ENCODE measurements at places on chromosomes 6 and 20. TPM values are rescaled to one million over a fixed set of nuclear protein-coding genes. Genes with fewer than 3 reads are reported as not detected.

Gene CDH26
- 0.41 TPM for total RNA-seq

Gene ZNF334
- 9.9 TPM for total RNA-seq

Gene SLC44A4
- 1.4 TPM for total RNA-seq

Gene ZC2HC1B
- total RNA-seq: not detected

Gene DNMT3B
- 0.46 TPM for total RNA-seq

Gene ADGRF4
- not detected for total RNA-seq

Gene LY6G5B
- 11.5 TPM for total RNA-seq

Gene TRIM31
- total RNA-seq: not detected

DNA sequence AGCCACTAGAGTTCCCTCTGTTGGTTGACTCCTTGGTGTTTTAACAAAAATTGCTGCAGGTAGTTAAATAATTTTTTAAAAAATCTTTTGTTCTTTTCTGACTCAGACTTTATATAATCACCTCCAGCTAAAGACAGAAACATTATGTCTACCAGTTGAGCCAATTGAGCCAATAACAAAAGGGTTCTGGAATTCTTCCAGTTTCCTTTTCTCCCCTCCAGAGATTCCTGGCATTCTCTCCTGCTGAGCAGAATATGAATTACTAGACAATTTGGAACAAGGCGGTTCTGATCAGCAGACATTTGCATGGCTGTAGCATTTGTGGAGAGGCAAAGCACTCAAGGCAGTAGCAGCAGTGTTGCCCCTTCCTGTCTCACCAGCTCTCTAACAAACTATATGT is 144.0 kb upstream of the SLC35B3 start:
- no peak overlapping the region for H3K4me3 ChIP-seq
- no peak overlapping the region for H3K27ac ChIP-seq

GRCh38 chr20:64256282-64256935 is 861 bp downstream of the PCMTD2 start:
- H3K4me3 ChIP-seq: peak overlapping the region; percentile 97
- no peaks in the 10 kb centered on the region for H3K27me3 ChIP-seq
- H3K4me1 ChIP-seq: peaks cover 23% of the 10 kb centered on the region
- peak overlapping the region; percentile 23 for H3K27ac ChIP-seq
- no peaks in the 10 kb centered on the region for H3K36me3 ChIP-seq

- no peak overlapping the region for H3K27ac ChIP-seq
- no peaks in the 10 kb centered on the region for H3K4me1 ChIP-seq
- no peak for DNase-seq
- no peaks in the 10 kb centered on the region for H3K27me3 ChIP-seq
Measured at GRCh38 chr6:129257196-129257595, 374.3 kb downstream of the LAMA2 start.

- H3K4me1 ChIP-seq: no peaks in the 10 kb centered on the region
- no peak overlapping the region for H3K4me3 ChIP-seq
- no peaks in the 10 kb centered on the region for H3K27me3 ChIP-seq
Measured at GRCh38 chr20:47106786-47107185, 212.1 kb downstream of the EYA2 start.

DNA sequence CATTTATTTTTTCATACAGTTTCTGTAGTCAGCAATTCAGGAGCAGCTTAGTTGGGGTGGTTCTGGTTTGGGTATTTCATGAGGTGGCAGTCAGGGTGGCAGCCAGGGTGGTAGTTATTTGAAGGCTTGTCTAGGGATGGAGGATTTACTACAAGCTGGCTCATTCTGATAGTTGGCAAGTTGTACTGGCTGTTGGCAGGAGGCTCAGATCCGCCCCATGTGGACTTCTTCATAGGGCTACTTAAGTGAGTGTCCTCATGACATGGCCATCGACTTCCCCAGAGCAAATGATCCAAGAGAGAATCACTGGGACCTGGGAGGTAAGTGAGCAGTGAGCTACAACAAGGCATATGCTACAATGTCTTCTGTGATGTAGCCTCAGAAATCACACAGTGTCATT is 22.4 kb upstream of the CDKAL1 start:
- no peaks in the 10 kb centered on the region for H3K27me3 ChIP-seq
- DNase-seq: no peak
- H3K36me3 ChIP-seq: no peaks in the 10 kb centered on the region
- no peak overlapping the region for H3K4me3 ChIP-seq
- H3K4me1 ChIP-seq: no peaks in the 10 kb centered on the region

DNA sequence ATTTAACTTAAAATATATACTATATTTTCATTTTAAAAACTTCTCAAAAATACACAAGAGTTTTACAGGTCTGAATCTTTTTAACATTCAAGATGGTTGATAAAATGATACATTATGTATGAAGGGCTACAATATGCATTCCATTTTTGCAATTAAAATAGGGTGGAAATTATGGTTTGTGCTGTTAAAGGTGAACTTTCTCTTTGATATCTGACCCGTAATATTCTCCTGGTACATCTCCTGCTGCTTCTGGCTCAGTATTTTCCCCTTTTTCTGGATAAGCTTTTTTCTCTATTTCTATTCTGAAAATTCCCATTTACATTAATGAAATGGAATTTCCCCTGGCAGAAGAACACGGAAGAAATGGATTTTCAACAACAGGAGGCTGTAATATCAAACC is 27.4 kb upstream of the LCA5 start:
- no peaks in the 10 kb centered on the region for H3K27me3 ChIP-seq
- H3K27ac ChIP-seq: no peak overlapping the region
- no peak overlapping the region for H3K4me3 ChIP-seq
- no peaks in the 10 kb centered on the region for H3K36me3 ChIP-seq

DNA sequence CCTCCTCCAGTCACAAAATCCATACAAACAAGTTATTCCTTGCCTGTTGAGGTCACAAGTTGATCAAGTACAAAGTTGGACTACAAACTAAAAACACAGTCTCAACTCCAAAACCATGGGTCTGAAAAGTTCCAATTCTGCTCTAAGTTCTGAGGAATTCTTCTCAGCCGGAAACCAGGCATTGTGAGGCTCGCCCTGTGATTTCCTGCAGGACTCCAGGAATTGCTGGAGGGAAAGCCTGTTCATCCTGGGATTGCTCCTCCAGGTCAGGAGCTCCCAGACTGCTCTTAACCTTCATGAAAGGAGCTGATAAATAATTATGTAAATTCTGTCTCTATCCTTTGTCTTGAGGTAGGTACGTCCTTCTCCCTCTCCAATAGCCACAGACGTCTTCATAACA is 8.5 kb downstream of the TRAM2 start:
- H3K4me3 ChIP-seq: no peak overlapping the region
- H3K27me3 ChIP-seq: no peaks in the 10 kb centered on the region
- no peaks in the 10 kb centered on the region for H3K36me3 ChIP-seq
- no peak for DNase-seq
- H3K27ac ChIP-seq: no peak overlapping the region

DNA sequence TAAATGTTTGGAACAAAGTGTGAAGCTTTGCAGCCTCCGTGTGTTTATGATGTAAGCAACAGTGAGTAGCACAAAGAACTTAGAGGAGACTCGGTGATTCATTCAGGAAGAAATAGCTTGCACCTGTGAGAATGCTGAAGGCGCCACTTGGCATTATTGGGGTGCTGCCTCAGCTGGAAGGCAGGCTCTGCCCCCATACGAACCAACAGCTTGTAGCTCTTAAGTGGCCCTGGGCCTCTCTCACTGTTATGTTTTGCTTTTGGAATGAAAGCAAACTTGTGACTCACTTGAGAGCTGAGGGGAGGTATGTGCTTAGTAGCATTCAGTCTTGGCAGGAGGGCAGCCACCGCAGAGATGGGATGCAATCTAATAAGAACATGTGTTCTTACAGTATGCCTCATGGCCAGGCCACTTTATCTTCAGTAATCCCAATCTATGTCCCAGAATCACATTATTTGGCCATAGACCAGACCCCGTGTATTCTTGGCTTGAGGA is 310.7 kb downstream of the EYA4 start:
- no peaks in the 10 kb centered on the region for H3K36me3 ChIP-seq
- H3K27me3 ChIP-seq: no peaks in the 10 kb centered on the region
- no peak overlapping the region for H3K27ac ChIP-seq

DNA sequence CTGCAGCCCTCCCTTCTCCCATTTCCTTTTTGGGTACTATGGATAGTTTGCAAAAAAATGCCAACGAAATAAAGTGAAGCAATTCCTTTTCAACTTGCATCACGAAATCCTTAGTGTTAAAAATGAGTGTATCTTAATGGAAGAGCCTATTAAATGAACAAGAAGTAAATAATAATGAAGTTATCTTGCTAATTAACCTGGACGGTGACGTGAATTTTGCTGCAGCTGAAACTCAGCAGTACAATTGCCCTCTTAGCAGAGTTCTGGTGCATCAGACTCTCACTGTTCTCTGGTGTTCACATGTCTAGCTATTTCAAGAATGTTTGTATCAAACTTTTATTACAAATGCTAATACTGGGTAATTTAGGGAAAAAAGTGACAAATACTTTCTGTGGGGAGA is 119.7 kb upstream of the HDAC2 start:
- no peak for DNase-seq
- H3K4me3 ChIP-seq: no peak overlapping the region
- H3K27ac ChIP-seq: no peak overlapping the region
- no peaks in the 10 kb centered on the region for H3K36me3 ChIP-seq
- H3K27me3 ChIP-seq: no peaks in the 10 kb centered on the region

DNA sequence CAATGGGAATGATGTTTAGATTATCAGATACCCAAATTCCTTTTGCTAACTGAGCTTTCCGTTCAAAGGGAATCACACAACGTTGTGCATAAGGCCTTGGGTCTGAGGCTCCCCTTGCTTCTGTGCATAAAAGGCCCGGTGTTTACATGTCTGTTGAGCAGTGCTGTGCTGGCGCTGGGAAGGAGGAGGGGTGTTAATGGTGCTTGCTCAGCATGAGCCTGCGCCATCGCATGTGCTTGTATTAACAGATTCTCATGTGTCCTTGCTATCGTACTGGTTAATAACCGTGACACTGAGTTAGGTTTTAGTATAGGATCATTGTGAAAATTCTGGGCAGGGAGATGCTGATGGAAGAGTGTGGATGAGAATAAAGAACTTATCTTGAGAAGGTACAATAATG is 62.3 kb upstream of the TRAF3IP2 start:
- no peak for DNase-seq
- H3K27me3 ChIP-seq: no peaks in the 10 kb centered on the region
- H3K4me1 ChIP-seq: peaks cover 10% of the 10 kb centered on the region
- no peak overlapping the region for H3K27ac ChIP-seq

GRCh38 chr6:26123675-26123946 is 36.4 kb downstream of the HFE start:
- DNase-seq: no peak
- no peak overlapping the region for H3K27ac ChIP-seq
- no peaks in the 10 kb centered on the region for H3K36me3 ChIP-seq
- peaks cover 3% of the 10 kb centered on the region for H3K4me1 ChIP-seq
- no peaks in the 10 kb centered on the region for H3K27me3 ChIP-seq
- peak overlapping the region; percentile 90 for H3K4me3 ChIP-seq

GRCh38 chr6:22658934-22659333 is 89.6 kb downstream of the HDGFL1 start:
- no peak overlapping the region for H3K4me3 ChIP-seq
- no peaks in the 10 kb centered on the region for H3K27me3 ChIP-seq
- DNase-seq: no peak
- H3K27ac ChIP-seq: no peak overlapping the region
- H3K4me1 ChIP-seq: peaks cover 5% of the 10 kb centered on the region
- H3K36me3 ChIP-seq: no peaks in the 10 kb centered on the region

All from ovary (tissue), 10 donors.